AG09319 (cell line): ENCODE measurements at places on chromosomes 1 and 21.

DNA sequence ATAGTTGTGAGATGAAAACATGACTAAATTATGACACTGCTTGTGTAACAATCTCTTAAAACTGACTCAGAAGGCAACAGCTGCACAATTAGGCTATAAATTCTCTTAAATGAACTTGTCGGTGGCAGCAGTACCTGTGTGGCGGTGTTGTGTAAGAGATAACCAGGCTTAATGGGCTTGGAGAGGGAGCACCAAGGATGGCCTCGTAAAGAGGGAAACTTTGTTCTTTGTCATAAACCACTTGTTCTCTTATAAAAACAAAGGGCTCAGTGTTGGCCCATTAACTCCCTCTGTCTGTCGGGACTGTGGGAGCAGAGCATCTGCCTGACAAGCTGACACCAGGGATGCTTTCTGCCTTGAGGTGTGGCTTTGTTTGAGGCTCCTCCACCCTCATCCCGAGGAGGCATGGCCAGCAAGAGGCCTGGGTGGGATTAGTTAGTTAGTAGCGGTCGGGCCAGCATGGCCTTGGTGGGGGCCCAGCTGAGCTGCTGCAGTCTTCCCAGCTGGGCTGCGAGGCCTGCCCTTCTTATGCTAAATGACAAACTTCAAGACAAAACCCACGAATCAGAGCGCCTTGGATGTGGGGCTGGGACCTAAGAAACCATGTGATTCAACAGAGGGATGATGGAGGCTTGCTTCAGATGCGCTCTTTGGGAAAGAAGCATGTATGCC lies 171.4 kb downstream of the CAMTA1 start:
- DNase-seq: no peak

DNA sequence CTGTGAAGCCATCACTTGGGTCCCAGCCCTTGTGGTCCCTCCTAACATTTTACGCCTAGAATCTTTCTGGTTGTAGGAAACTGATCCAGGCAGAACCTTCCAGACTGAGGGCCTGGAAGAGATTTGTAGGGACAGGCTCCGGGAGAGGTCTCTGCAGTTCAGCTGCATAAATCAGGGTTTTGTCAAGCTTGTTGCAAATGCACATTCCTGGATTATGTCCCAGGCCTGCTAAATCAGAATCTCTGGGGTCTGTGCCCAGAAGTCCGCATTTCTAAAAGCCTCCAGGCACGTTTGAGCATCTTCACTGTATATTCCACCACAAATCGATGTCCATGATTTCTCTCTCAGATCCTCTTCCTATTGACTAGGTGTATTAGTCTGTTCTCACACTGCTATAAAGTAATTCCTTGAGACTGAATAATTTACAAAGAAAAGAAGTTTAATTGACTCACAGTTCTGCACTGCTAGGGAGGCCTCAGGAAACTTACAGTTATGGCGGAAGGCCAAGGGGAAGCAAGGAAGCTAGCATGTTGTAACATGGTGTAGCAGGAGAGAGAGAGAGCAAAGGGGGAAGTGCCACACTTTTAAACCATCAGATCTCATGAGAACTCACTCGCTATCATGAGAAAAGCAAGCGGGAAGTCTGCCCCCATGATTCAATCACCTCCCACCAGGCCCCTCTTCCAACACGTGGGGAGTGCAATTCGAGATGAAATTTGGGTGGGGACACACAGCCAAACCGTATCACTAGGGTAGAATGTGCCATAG lies 1.2 kb upstream of the FHAD1 start:
- no peak for DNase-seq

GRCh38 chr1:110136911-110137310 lies 13.4 kb upstream of the SLC6A17 start:
- no peak for DNase-seq

DNA sequence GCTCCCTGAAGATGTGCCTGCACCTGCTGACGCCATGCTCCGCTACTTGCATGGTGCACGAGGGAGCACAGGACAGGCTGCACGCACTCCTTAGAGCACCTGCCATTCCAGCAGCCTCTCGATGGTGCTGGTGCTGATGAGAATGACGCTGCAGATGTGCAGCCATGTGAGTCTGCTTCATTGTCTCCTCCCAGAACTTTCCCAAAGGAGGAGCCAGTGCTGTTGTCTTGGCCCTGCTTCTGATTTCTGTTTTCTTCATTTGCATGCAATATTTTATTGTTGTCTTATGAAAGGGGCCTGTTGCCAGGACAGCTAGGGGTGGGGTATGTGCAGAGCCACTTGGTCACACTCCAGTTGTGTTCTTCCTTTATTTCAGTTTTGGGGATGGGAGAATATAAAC lies 70.1 kb downstream of the PCBP3 start:
- DNase-seq: no peak

DNA sequence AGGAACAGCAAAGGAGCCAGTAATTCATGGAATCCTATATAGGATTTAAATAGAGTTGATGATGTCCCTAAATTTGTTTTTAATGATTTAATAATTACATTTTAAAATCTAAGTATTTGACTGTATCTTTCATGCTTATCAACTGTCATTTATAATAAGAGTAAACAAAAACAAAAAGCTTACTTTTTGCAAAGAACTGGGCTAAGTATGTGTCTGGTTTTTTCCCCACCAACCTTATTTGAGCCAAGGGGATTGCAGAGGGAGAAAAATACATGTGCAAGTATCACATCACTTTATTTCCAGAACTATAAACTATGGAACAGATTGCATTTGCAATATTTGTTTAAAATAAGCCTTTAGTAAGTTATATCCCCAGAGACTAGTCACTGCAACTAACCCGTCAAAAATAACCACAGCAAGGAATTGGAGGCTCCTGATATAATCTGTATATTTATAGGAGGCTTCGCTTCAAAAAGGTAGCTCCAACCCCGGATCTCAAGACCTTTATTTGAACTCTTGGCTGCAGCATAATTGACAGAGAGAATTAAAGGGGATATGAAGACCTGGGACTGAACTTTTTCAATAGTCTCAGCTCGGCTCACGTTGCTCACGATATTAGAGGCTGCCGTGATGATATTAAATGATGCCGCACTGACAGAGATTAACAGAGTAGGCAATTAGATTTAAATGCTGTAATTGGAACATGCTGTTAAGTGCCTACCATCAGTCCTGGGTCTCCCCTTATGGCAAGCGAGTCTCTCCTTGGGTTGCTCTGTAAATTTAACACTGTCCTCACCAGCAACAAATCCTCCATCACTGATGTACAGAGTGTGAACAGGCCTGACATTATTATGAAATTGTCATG lies 329.1 kb upstream of the NFIA start:
- DNase-seq: no peak

DNA sequence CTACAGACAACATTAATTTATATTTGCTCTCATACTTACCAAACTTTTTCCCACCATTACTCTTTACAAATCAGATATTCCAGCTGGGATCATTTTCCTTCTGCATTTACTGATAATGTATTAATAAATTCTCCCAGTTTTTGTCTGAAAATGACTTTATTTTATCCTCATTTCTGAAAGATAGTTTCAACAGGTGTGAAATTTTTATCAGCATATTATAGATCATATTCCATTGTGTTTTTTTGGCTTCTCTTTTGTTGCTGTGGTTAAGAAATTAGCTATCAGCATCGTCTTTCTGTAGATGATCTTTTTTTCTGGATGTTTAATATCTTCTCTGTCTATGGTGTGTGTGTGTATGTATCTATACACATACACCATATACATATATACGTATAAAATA lies 2.7 kb downstream of the CFAP57 start:
- DNase-seq: no peak

DNA sequence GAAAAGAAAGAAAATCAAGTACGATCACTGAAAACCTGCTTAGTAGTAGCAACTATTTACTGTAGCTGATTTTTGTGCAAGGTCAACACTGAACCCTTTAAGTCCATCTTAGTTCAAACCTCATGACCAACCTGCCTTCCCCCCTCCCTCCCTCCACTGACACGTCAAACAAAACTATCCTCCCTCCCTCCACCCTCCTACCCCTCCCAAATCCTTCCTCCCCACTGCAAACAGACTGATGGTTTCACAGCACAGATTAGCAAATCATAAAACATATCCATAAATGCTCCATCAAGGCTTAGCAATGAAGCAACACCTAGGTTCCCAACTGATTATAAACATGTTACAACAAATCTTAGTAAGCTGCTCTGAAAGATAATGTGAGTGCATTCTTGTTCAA lies 164.3 kb upstream of the GREM2 start:
- DNase-seq: no peak

GRCh38 chr1:100883963-100884362 lies 10.7 kb downstream of the EXTL2 start:
- no peak for DNase-seq

GRCh38 chr1:145688924-145689323 lies 18.2 kb downstream of the PDZK1 start:
- DNase-seq: no peak

- DNase-seq: no peak
Observed at GRCh38 chr1:229758101-229759036, 132.3 kb downstream of the URB2 start.

DNA sequence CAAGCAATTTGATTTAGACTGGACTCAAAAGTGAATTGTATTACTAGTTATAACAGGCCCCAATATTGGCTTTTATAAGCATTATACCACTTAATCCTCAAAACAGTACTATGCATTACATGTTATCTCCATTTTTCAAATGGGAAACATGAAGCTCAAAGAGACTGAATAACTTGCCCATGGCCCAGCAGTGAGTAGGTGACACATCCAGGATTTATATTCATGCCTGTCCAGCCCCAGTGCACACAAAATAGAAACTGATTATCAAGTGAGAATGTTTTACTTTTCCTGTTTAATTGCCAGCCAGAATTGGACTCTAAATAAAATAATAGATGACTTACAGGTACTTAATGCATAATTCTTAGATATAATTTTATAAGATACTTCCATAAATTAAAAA lies 82.9 kb downstream of the NIBAN1 start:
- DNase-seq: no peak

GRCh38 chr1:186858923-186859322 lies 30.2 kb downstream of the PLA2G4A start:
- DNase-seq: no peak

GRCh38 chr1:7278045-7278444 lies 492.8 kb downstream of the CAMTA1 start:
- no peak for DNase-seq

DNA sequence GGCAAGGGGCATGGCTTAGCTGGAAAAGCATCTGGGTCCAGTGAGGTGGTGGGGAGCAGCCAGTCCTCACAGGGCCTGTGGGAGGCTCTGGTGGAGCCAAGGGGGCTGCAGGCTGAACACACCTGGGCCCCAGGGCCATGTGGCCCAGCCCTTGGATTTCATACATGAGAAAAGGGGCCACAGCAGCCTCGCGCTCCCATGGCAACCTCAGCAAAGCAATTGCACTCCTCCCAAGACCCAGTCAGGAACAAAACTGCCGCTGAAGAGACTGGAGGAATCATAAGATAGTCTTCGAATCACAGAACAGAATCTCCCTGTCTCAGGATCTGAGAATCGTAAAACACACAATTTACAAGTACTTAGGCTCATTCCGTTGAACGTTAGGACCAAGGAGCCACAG lies 24.6 kb downstream of the LRP8 start:
- DNase-seq: no peak

- no peak for DNase-seq
Observed at GRCh38 chr1:224739303-224739996, 123.3 kb downstream of the CNIH3 start.

DNA sequence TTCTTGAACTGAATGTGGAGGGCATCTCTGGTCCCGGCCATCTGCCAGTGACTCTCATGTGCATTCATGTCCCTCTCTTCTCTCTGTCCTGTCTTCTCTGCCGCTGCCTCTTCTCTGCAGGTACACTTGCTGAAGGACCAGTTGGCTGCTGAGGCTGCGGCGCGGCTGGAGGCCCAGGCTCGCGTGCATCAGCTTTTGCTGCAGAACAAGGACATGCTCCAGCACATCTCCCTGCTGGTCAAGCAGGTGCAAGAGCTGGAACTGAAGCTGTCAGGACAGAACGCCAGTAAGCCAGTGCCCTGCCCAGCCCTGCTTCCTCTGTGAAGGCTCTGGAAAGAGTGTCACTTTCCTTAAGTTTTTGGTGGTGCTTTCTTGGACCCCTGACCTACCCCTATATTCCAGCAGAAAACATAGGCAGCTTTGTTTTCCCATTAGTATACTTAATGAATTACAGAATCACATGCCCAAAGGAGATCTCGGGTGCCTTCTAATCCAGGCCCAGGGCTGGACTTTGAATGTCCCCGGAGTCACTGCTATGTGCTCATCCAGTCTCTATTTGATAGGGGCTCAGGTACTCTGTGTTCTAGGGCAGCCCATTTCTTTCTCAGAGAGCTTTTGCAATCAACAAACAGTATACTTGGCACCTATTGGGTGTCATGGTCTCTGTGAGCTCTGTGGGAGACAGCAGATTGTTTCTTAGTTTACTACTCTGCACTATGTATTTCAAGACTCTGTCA lies 11.2 kb downstream of the SPATA46 start:
- no peak for DNase-seq

- no peak for DNase-seq
Observed at GRCh38 chr1:92538048-92538412, 51.3 kb upstream of the GFI1 start.

DNA sequence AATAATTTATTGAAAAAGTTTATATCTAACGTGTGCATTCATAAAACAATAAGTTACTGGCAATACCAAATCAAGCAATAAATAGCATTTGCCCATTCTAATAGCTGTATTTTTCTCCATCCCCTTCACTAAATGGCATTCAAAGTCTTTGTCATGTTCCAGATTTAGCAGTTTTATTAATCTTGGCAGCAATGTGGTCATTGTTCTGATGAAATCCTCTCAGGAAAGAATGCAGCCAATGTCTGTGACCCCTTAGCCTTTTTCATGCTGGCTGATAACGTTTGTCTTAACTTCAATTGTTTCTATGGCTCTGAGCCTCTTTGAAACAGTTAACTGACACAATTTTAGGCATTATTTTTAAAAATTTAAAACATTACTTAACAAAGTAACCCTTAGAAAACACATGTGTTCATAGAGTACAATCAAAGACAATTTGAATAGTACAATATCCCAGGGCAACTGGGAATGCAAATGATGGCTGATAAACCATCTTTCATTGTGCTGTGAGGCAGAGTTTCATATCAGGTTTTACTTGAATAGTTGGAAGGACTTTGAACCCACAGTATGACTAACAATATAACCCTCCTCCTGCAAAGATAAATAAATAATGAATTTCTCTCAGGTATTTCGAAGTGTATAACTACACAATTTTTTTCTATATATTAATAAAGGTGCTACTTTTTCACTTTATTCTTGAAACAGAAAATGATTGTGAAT lies 217.5 kb downstream of the LRRIQ3 start:
- DNase-seq: no peak

- no peak for DNase-seq
Observed at GRCh38 chr1:60867782-60868181, 214.6 kb upstream of the NFIA start.
